RPMI7951 (cell line): ENCODE measurements at places on chromosomes 1 and 21.

GRCh38 chr1:33391343-33392078 is 39.4 kb downstream of the PHC2 start:
- DNase-seq = no peak

- DNase-seq = no peak
Observed at GRCh38 chr1:83418558-83418957, 580.4 kb downstream of the TTLL7 start.

GRCh38 chr1:95388031-95388430 is 154.0 kb downstream of the RWDD3 start:
- DNase-seq = no peak

DNA sequence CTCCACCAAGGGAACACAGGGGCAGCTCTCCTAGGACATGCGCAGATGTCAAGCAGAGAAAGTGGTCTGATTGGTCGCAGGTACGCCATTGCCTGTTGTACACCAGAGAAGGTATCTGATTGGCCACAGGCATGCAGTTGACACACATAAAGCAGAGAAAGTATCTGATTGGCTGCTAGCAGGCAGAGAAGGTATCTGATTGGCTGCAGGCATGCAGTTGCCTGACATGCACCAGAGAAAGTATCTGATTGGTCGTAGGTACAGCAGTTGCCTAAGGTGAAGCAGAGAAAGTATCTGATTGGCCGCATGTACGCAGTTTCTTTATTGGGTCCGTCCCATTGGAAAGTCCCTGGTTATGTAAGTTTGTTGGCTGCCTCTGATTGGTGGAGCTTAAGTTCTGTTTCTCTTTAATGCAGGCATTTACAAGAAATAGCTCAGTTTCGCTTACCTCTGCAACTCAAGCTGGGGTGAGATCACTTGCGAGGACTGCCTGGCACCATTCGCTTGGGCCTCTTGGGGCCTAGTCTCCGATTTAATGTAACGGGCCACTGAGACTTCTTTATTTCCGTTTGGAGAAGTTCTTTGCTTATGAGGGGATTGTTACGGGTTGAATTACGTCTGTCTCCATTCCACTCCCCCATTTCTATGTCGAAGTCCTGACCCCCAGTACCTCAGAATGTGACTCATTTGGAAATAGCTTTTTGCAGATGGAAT is 74.2 kb downstream of the SIK1 start:
- peak; percentile 25 for DNase-seq

- DNase-seq = peak; percentile 48
Observed at GRCh38 chr1:192747943-192748342, 60.9 kb upstream of the RGS2 start.

DNA sequence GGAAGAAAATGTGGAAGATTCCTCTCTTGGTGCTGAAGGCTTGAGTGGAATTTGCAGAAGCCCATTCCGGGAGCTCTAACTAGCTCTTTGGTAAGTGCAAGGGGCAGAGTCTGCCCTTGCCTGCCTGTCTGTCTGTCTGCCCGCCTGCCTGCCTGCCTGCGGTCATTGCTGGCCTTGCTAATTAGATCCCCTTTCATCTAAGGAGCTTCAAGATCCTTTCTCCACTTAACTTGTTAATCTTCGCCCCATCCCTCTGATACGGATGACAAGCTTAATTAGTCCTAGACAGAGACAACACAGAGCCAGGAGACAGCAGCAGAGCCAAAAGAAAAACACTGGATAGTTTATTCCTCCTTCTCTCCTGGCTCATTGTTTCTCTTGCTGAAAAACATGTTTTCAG is 80.2 kb upstream of the GADD45A start:
- DNase-seq = no peak

- peak; percentile 75 for DNase-seq
Observed at GRCh38 chr1:205633421-205633976, 1.7 kb upstream of the ELK4 start.

GRCh38 chr1:87869567-87869966 is 540.9 kb downstream of the LMO4 start:
- peak; percentile 35 for DNase-seq

DNA sequence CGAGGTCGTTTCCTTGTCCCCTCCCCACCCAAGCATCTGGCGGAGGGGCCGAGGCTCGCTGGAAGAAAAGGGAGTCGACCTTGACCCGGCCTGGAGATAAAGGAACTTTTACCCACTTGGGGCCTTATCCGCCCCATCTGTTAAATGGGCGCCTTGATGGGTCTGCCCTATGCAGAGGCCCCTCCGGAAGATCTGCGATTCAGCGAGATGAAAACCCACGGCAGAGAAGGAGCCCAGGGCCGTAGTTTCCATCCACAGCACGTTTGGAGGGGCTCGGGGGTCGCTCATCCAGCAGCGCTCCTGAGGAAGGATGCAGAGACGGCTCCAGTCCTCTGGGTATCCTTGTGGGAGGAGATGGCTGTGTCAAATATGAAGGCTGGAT is 518 bp downstream of the NCMAP start:
- no peak for DNase-seq

- DNase-seq = peak; percentile 24
Observed at GRCh38 chr1:87867626-87868025, 538.9 kb downstream of the LMO4 start.

GRCh38 chr1:150576794-150577556 is 2.4 kb downstream of the MCL1 start:
- peak; percentile 22 for DNase-seq

DNA sequence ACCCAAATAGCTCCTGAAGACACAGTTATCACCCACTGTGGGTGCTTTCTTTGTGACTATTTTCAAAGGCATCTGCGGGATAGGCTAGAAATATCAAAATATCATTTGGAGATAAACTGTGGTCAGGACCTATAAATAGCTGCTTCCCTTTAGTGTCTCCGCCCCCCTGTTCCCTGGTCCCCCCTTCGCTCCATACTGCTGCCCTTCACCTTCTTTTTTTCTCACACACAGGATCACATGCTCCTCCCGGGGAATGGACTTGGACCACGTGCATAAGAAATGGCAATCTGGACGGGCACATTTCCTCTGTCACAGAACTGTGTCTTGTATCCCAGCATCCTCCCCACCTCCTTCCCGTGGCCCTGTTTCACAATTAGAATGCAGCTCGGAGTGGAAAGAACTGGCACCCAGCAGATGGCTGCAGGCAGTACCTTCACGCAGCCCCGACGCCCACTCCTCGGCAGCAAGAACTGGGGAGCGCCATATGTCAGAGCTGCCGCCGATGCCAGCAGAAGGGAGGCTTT is 68.8 kb upstream of the SSX2IP start:
- DNase-seq = peak; percentile 65

DNA sequence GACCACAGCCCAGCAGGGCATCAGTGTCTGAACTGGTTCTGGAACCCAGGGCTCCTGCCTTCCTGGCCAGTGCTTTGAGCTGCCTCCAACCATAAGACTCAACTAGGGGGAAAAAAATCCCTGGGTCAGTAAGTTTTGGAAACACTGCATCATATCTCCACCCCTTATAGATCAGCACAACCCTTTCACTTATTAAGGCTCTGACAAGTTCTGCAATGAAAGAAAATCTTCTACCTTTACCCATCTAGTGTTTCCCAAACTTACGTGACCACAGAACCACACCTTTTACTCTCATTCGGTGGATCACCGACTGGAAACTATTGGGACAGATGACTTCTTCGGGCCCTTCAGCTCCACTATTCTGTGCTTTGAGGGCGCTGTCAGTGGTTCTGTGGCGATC is 78.4 kb upstream of the TMEM51 start:
- DNase-seq = no peak

DNA sequence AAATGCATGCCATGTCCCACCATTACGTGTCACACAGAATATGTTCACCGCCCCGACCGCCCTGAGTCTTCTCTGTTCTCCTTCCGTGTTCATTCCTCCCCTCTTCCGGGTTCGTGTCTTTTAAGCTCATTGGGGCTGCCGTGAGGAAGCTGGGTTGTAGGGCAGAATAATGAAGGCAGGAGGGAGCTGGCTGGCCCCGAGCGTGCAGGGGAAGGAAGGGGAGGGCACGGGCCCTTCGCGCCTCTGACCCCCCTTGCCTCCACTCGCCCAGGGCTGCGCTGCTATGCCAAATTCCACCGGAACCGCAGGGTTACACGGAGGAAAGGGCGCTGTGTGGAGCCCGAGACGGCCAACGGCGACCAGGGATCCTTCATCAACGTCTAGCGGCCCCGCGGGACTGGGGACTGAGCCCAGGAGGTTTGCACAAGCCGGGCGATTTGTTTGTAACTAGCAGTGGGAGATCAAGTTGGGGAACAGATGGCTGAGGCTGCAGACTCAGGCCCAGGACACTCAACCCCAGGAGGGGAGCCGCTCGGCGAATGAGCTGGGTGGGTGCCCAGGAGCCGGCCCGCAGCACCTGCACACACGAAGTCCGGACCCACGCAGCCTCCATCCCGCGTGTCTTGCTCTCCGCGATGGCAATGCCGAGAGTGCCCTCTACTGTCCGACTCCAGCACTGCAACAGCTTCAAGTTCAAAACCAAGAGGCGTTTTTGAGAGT is 16.5 kb upstream of the AGTRAP start:
- DNase-seq = peak; percentile 54

DNA sequence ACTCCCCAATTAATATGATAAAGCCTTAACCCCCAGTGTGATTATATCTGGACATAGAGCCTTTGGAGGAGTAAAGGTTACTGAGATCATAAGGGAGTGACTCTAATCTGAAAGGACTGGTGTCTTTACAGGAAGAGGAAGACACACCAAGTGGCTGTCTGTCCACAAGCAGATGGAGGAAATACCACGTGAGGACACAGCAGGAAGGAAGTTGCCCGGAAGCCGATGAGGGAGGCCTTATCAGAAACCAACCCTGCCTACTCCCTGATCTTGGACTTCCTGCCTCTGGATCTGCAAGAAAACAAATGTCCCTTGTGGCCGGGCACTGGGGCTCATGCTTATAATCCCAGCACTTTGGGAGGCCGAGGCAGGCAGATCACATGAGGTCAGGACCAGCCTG is 110.3 kb upstream of the CHRM3 start:
- no peak for DNase-seq

GRCh38 chr1:34054920-34055319 is 110.1 kb downstream of the CSMD2 start:
- DNase-seq = no peak

- DNase-seq = no peak
Observed at GRCh38 chr1:6471086-6471969, 5.4 kb upstream of the TNFRSF25 start.

DNA sequence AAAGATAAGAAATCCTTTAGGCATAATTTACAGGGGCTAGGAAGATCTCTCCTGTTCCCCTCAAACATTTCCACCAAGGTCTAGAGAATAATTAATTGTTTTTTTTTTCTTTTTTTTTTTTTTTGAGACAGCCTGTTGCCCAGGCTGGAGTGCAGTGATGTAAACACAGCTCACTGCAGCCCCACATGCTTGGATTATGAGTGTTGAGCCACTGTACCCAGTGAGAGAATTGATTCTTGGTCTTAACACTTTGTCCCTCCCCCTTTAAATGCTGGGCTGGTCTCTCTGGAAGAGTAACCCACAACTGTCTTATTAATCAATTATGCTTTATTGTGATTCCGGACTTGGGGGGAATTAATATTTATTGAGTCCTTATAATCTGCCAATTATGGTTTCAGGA is 33.4 kb downstream of the ATF3 start:
- no peak for DNase-seq
